ENCODE measurements at places on chromosomes 13 and 19.

- DNase-seq, result no peak
Measured at GRCh38 chr13:48501705-48502104, 31.2 kb downstream of the RCBTB2 start.

GRCh38 chr13:29418026-29418425 is 177.5 kb downstream of the SLC7A1 start:
- no peak for DNase-seq

GRCh38 chr13:93534181-93534700 is 307.6 kb downstream of the GPC6 start:
- no peak for DNase-seq

GRCh38 chr19:33702606-33703437 is 81.1 kb downstream of the CHST8 start:
- no peak for DNase-seq

DNA sequence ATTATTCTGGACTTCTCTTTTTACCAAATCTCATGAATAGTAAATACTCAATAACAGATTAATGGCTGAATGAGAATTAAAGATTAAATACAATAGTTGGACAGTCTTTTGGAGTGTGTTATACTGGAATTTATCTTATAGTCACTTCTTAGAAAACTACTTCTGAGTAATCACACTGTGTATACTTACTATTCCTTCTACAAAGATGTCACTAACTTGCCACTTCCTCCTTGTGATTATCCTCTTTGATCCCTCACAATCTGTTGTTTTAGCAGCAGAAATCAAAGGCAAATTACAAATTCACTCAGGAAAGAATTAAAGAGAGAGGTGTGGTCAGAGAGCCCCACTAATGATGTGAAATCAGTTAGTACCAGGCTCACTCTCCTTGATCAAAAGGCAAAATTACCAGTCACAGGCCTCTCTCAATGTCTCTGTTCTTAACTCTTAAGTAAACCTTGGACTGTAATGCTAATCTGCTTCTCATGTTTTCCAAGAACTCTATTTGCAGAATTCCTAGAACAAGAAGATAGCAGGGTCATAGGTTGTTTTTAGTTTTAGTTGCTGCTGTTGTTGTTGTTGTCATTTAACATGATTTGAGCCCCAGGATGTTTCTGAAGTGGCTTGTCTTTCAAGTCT is 37.3 kb upstream of the FNDC3A start:
- no peak for DNase-seq

GRCh38 chr13:89828506-89828905 is 1519.0 kb upstream of the MIR17HG start:
- DNase-seq, result no peak

DNA sequence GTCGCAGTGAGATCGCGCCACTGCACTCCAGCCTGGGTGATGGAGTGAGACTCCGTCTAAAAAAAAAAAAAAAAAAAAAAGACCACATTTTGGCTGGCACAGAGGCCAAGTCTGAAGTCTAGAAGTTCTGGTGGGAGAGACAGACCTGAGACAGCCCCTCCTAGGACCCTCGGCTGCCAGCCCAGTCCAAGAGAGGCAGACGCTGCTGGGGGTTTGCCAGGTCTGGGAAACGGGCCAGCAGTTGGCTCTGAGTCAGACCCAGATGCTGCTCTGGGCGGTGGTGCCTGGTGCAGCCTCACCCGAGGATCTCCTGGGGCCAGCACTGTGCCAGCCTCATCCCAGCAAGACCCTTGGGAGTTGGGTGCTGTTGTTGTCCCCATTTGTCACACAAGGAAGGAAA is 5.8 kb downstream of the FCHO1 start:
- no peak for DNase-seq

GRCh38 chr13:44155422-44156293 is 218.0 kb upstream of the SERP2 start:
- DNase-seq, result no peak

- DNase-seq, result no peak
Measured at GRCh38 chr13:77177646-77178045, 149.2 kb downstream of the MYCBP2 start.

GRCh38 chr19:52191951-52192350 is 2.1 kb downstream of the PPP2R1A start:
- DNase-seq, result no peak

DNA sequence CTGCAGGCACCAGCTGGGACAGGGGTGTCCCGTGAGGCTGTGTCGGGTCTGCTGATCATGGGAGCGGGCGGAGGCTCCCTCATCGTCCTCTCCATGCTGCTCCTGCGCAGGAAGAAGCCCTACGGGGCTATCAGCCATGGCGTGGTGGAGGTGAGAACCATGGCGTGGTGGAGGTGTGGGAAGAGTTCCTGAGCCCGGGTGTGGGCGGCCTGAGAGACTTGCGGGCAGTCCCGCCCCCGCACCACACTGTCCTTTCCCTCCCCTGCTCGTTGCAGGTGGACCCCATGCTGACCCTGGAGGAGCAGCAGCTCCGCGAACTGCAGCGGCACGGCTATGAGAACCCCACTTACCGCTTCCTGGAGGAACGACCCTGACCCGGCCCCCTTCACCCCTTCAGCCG is 10.7 kb downstream of the APLP1 start:
- peak; percentile 1 for DNase-seq

DNA sequence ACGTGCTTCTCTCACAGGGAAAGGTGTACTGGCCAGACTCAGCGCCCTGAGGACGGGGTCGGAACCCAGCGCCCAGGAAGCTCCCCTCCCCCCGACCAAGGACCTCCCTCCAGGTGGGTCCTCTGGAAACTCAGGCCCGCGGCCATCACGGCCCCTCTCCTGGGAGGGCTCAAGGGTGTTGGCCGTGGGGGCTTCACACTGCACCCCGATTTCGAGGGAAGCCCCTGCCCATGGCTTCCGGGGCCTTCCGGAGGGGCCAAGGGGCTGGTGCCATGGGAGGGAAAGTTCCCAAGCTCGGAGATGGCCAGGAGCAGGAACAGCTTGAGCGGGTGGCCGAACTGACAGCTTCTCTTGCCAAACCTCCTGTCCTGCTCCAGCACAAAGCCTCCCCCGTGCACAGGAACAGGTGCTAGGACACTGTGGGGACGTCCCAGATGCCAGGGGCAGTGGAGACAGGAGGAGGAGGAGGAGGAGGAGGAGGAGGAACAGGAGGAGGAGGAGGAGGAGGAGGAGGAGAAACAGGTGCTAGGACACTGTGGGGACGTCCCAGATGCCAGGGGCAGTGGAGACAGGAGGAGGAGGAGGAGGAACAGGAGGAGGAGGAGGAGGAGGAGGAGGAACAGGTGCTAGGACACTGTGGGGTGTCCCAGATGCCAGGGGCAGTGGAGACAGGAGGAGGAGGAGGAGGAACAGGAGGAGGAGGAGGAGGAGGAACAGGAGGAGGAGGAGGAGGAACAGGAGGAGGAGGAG is 10.0 kb downstream of the SBNO2 start:
- DNase-seq, result no peak

DNA sequence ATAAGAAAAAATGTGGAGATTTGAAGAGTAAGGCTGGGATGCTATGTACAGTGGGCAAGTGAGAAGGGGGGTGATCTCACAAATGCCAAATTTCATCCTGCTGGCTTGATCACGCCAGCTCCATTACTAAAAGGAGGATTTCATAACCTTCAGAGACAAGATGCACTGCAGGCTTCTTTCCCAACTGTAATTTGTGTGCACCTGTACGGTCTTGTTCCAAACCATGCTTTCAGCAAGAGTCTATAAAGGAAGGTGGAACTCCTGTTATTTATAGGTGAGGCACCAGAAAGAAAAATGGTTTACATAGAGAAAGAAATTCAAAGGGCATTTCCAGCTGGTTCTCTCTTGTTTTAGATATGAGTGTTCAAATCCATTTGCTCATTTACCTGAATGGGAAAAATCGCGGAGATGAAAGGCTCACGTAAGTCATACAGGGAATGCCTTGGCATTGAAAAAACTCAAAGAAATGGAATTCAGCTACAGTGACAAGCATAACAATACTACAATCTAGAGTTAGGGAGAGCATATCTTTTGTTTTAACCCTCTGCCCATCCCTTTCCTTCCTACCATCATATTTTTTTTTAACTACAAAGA is 13.3 kb downstream of the EFNB2 start:
- no peak for DNase-seq

DNA sequence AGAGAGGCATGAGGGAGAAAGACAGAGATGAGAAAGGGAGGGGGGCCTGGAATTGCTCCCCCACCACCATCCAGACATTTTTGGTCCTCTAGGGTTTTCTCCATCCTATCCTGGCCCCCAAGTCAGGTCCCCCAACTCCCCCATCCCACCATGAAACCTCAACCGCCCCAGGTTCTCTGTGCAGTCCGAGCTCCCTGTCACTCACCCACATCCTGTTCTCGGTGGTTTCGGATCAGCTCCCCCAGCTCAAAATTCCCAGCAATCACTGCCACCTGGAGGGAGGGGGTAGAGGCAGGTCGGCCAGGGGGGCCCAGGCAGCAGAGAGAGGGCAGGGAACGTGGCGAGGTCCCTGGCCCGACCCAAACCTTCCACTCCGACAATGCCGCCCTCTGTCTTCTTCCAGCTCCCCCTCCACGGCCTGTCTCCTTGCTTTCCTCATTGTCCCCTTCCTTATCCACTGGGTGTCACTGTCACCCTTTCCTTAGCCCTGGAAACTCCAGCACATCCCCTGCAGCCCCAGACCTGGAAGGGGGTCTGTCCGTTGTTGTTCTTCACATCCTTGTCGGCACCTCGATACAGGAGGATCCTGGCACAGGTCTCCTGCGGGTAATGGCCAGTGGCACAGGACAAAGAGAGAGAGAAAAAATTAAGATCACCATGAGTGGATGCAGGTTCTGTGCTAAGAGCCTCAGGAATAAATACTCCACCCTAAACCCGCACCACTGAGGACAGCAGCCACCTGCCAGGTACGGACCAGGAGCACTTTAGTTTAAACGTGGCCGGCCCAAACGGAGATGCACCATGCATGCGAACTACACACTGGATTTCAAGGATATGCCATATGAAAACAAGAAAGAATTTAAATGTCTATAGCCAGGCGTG is 15.4 kb downstream of the SHANK1 start:
- no peak for DNase-seq

DNA sequence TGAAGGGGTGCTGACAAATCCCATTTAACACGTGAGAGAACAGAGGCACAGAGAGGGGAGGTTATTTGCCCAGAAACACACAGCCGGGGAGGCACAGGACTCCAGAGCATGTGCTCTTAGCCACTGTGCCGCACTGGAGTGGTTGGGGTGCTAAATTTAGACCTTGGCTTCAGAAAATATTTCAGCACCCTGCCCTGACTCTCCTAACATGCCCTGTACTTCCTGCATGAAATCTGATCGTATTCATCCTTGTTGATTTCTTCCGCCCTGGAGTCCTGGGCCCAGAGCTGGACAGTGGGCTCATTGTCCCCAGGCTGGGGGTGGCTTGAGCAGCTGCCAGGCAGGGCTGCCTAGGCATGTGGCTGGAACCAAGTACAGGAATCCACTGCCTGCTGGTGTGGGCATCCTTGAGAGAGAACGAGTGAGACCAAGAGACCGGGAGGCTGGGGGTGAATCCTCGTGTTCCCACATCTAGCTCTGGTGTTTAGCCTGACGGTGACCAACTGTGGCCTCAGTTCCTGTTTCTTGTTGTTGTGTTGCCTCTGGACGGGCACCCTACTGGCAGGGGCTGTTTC is 5.3 kb downstream of the SLC27A1 start:
- no peak for DNase-seq

DNA sequence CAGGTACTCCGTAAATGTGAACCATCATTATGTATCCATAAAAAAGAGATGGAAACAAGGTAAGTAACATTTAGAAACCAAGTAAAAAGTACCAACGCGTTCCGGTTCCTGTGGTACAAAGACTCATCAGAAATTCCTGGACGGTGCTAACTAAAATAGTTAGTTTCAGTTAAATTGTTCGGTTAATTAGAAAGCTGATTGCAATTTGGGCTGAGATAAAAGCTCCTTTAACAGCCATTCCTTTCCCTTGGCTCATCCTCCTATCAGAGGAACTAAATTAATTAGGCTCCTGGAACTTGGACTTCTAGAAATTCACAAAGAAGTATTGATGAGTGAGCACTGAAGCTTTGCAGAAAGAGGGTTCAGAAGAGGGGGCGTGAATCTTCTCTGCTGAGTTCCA is 63.5 kb downstream of the SOX1 start:
- no peak for DNase-seq

- no peak for DNase-seq
Measured at GRCh38 chr13:92649140-92649813, 577.3 kb upstream of the GPC6 start.

DNA sequence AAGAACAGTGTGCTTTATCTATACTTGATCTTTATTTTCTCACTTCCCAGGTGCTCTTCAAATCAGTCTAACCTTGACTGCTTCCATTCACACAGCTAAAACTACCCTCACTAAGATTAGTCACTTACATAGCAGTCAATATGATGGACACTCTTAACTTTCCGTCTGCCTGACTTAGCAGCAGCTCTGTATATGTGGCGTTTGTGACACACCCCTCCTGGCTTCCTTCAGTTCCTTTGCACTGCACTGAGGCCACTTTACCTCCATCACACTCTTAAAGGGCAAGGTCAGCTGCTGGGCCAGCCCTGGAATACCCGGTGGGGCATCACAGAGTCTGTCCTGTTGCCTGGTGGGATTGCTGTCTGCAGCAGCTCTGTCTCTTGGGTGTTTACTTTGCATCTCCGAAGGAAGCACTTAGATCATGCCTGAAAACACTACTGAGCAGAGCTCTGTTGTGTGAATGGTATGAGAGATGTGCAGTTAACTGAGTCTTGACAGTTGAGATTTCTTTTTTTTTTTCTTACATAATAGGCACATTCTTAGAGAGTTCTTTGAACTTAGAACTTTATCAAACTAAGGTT is 35.6 kb upstream of the IL17D start:
- no peak for DNase-seq

- no peak for DNase-seq
Measured at GRCh38 chr13:65133094-65133493, 2097.0 kb downstream of the PCDH9 start.

GRCh38 chr13:114146629-114147028 is 14.2 kb upstream of the RASA3 start:
- no peak for DNase-seq

DNA sequence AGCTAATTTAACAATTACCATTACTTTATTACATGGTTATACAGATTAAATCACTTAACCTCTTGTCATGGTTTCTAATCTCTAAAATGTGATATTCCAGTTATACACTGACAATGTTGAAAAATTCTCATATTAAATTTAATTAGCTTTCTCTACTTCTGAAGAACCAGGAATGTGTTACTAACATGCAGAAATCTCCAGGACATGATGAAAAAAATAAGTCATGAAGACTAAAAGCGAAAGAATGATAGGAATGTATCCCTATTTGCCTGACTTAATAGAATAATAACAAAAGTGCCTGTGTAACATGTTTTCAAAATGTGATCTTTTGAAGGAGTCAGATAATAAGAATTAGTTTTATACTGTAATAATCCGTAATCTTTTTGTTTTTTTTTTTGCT is 2823.7 kb upstream of the PCDH20 start:
- no peak for DNase-seq

- DNase-seq, result peak; percentile 96
Measured at GRCh38 chr19:6501740-6502648, at the start of gene TUBB4A. TSS of gene TUBB4A (minus strand) at chr19:6502309. CDS start at chr19:6502212, 97 bp downstream.
